ENCODE measurements at places on chromosomes 11 and 22. TPM values are rescaled to one million over a fixed set of nuclear protein-coding genes. Genes with fewer than 3 reads are reported as not detected.
A peak's percentile ranks its signal among the peaks of the same experiment; 100 is the strongest.

Gene PRG2
- total RNA-seq: 0.79 TPM

Gene CD3G
- total RNA-seq: 218 TPM

Gene MYO7A
- 0.23 TPM for total RNA-seq

Gene FOLR3
- not detected for total RNA-seq

Gene NLRP10
- total RNA-seq: not detected

Gene GPR83
- total RNA-seq: 0.05 TPM

Gene KRTAP5-7
- total RNA-seq: not detected

Gene CCDC89
- total RNA-seq: 0.73 TPM

Gene LARGE1
- total RNA-seq: 0.58 TPM

Gene TBX10
- not detected for total RNA-seq

DNA sequence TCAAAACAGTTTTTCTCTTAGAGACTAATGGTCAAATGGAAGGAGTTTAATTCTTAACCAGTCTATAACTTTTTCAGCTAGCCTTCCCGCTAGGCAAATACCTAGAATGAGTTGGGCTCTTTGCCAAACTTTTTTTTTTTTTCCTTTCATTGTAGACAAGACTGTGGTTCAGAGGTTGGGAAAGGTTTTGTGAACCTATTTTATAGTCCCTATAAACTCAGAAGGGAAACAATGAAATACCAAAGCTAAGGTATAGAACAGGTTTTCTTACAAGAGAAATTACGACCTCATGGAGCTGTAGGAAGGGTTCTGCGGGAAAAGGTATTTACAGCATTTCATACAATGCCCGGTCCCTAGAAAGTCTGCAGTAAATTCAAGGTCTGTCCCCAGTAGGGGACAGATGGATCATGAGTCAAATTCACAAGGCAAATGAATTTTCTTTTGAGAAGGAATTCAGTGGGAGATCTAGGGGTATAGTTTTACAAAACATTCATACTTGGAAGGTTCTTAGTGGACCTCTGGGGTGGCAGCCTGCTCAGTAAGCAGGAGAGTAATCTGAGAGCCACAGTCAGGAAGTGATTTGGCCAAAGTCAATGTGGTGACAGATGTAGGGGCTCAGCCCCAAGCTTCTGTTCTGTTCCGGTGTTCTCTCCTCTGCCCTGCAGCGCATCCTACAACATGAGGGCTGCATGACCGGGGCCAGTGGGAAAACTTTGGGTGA lies 146.8 kb downstream of the DBX1 start:
- no peak for DNase-seq

DNA sequence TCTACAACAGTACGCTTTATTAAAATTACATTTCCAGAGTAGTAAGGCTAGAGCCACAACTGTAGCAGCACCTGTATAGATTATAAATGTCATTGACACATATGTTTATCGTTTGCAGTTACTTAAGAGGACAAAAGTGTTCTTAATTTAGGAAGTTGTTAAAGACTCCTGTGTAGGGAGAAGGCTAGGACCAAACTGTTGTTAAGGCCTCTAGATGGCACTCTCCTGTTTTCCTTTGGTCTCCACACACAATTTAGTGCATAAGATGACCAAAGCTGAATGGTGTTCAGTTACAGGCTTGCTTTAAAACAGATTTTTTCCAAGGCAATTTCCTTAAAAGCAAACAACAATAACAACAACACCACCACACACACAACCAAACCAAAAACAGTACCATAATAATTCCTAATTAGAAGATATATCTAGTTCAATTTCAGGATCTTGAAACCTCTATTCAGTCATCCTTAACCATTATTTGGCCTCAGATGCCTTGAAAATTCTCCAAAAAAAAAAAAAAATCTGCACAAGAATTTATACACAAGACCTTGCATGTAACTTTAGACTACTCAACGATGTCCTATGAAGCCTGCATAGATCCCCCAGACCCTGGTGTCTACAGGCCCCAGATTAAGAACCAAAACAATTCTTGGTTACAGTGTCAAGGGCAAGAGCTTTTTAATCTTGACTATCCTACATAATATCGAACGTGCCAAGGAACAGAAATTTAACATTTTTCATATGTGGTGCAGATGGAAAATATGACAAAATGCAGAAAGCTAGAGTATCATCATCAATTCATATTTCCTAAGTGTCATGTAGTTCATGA lies 42.6 kb upstream of the APOA1 start:
- DNase-seq: no peak

- no peak for DNase-seq
Observed at GRCh38 chr22:24952837-24953383, 394 bp downstream of the KIAA1671 start.

DNA sequence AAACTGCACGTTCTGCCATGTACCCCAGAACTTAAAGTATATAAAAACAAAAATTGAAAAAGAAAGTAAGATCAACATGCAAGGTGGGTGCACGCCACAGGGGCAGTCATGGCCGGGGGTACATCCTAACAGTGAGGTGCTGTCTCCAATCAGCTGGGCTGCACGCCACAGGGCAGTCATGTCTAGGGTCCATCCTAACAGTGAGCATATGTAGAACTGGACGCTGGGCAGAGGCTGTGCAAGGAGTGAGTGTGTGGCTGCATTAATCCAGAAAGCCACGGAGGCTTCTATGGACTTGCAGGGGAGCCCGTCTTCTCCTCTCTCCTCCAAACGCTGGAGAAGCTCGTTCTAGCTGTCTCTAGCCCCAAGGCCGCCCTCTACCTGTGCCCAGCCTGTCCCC lies 1105.0 kb downstream of the BRD1 start:
- no peak for DNase-seq

GRCh38 chr11:5297721-5298323 lies 3.9 kb downstream of the OR51B4 start:
- no peak for DNase-seq

DNA sequence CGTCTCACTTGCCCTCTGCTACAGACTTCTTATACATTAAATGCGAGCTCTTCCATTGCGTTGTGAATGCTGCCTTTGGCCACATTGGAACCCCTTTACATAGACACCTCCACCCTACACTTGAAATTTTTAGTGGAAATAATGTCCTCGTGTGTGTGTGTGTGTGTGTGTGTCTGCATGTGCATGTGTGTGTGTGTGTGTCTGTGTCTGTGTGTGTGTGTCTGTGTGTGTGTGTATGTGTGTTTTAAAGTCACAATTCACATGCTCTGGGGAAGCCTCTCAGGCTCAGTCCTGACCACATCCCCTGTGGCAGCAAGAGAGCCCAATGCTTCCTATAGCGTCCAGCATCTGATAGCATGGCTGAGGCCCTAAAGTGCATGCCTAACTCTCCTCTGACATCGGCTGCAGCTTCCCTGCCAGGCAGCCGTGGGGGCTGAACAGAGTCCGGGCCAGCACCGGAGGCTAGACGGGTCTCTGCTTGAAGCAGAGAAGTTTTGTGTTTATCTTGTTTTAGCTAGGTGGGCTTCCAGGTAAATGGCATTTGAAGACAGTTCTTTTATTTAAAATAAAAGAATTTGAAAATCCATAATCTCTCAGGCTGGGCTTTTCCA lies 64.5 kb upstream of the EMID1 start:
- peak; percentile 41 for DNase-seq

- DNase-seq: no peak
Observed at GRCh38 chr11:77322926-77323590, 21.6 kb upstream of the GDPD4 start.

DNA sequence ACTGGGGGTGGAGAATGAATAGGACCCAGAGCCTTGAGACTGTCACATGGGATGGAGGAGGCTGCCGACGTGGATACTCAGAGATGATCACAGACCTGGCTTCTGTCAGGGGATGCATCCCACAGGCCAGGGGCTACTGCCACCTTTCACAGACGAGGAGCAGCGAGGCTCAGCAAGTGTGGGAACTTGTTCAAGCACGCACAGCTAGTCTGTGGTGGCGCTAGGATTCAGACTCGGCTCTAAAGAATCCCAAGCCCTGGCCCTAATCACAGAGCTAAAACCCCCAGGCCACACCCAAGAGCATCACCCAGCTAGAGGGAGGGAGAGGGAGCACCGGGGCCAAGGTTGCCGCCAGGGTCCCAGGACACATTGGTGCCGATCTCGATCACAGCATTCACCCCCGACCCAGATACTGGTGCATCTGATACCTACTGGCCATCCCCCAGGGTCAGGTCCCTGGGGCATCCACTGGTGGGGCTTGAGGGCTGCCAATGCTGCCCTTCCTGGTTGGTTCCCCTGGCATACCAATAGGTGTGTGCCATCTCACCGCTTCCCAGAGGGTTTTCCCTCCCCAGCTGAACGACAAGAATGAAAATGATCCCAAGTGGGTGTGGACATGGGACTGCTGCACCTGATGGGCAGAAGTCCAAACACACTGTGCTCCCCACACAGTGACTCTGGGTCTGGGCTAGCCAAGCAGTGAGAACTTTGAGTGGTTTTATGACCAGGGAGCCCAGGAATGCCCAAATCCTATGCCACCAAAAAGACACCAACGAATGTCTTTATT lies 6.2 kb downstream of the CHST1 start:
- no peak for DNase-seq

GRCh38 chr11:46253258-46254132 lies 24.0 kb upstream of the CREB3L1 start:
- no peak for DNase-seq

DNA sequence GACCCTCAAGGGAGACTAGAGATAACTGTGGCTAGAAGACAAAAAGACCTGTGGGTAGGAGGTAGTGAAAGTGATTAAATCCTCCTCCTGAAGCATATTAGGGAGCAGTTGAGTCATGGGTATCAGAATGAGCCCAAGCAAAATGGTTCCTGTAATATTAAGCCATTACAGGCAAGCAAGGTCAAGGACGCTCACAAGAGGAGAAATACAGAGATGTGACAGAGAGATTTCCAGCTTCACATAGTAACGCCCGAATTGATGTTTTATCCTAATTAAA lies 77.7 kb downstream of the FAM76B start:
- DNase-seq: no peak

- DNase-seq: no peak
Observed at GRCh38 chr22:37176464-37177061, 11.5 kb downstream of the C1QTNF6 start.

GRCh38 chr11:76984743-76985142 lies 49.5 kb upstream of the B3GNT6 start:
- no peak for DNase-seq

DNA sequence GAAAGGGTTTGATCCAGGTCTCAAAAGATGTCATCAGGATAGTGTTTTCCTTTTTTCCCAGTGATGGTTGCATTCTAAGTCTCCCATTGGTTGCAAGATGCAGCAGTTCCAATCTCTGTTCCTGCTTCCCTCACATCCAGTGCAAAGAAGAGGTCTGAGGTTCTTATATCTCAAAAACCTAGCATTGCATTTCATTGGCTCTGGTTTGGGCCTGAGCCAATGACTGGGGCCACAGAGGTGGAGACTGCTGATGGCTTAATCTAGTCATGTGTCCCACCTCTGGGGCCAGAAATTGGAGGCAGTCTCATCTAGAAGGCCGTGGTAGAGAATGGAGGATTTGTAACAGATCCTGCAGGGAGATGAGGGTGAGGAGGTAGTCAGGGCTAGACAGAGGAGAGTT lies 13.2 kb upstream of the MICAL2 start:
- no peak for DNase-seq

- DNase-seq: no peak
Observed at GRCh38 chr22:42222140-42222539, 48.3 kb downstream of the TCF20 start.

DNA sequence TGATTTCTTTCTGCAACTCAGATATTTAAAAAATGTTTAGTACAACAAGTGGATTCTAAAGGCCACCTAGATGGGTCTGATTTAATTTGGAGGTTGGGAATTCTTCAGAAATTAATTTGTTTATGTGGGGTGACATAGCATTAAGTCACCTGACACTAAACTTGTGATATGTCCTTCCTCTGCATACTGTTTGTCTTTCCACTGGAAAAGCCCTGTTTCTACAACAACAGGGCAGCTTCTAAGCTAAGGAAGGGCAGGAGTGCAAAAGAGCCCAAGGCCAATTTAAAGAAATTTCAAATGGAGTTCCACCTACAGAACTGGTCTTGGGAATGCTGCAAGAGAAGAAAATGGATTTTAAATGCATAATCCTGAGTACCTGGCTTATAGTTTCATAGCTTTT lies 319.2 kb downstream of the SOX6 start:
- no peak for DNase-seq

DNA sequence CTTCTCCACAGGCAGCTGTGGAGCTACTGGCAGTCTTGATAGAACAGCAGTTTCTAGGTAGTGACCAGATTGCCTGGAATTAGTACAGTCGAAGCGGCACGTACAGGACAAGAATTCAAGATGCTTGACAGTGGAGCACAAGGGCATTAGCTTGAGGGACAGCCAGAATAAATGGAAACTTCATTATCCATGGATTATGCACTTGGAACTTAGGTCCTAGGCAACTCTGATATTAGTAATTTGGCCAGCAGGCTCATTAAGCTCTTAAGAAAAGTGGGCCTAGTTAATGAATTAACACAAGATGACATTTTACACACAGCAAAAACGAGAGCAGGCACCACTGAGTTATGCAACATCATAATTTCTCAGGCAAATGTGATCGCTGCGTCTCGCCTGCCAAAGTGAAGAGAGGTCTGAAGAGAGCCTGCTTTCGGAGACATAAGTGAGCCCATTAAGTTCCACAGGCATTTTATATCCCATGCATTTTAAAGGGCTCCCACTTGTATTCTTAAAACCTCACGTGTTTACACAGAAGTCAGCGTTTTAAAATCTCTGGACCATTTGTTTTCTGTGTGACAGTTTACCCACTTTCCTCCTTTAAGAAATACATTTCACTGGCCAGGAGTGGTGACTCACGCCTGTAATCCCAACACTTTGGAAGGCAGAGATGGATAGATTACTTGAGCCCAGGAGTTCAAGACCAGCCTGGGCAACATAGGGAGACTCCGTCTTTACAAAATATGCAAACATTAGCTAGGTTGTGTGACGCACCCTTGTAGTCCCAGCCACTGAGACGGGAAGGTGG lies 66.2 kb downstream of the COMMD9 start:
- DNase-seq: no peak

DNA sequence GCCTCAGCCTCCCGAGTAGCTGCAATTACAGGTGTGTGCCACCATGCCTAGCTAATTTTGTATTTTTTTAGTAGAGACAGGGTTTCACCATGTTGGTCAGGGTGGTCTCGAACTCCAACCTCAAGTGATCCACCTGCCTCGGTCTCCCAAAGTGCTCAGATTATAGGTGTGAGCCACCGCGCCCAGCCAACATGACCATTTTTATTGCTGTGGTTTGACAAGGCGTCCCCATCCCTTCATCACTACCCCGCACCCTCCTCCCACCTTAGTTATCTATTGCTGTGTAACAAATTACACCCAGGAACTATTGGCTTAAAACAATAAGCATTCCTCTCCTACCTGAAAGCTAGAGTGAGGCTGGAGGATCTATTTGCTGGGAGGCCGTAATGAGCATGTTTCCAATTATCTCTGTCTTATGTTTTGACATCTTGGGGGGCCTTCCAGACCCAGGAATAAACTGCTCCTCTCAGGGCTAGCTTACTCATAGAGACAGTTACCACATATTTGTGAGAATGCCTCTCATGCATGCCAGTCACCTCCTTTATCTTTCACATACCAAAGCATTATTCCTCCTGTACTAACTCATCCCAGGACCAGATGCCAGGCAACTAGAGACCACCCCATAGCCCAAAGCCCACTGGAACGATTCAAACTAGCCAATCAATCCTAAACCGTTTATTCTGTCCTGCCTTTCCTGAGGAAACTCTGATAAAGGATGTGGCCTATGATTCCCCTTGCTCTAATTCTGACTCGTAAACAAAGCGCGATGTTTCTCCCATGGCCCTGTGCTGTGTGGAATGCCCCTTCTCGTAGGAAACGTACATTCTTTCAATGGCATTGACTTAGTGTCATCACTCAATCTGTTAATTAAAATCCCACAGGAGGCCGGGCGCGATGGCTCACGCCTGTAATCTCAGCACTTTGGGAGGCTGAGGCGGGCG lies 19.4 kb downstream of the SNU13 start:
- no peak for DNase-seq

GRCh38 chr11:12460466-12460865 lies 83.1 kb downstream of the PARVA start:
- DNase-seq: no peak
